ENCODE measurements at places on chromosomes 5 and 9.

GRCh38 chr9:2591967-2592366, 29.6 kb upstream of the VLDLR start:
- DNase-seq, result no peak

DNA sequence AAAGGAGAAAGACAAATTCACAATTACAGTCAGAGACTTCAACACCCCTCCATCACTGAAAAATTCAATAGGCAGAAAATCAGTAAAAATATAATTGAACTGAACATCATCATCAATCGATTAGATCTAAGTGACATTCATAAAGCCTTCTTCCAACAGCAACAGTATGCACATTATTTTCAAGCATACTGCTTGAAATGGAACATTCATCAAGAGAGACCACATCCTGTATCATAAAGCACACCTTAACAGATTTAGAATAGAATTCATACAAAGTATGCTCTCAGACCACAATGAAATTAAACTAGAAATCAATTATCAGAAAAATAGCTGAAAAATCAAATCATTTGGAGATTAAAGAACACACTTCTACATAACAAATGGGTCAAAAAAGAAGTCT, 39.1 kb downstream of the ERMP1 start:
- DNase-seq, result no peak

- no peak for DNase-seq
Measured at GRCh38 chr5:107764976-107765804, 94.5 kb upstream of the EFNA5 start.

DNA sequence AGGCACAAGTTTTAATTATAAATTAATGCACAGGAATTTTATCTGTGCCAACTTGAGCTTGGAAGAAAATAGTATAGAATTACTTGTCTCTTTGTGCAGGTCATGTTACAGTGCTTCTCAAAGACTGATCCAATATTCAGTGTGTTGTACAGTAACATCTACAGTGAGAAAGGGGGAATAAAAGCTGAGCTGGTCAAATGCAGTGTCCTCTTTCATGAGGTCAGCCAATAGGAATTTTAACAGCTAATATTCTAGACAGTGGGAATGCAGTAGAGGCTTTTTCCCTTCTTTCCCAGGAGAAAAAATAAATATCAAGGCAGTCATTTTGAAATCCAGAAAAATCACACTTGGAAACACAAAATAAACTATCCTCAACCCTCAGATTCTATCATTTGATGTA, 95.7 kb upstream of the ITGA1 start:
- DNase-seq, result no peak

DNA sequence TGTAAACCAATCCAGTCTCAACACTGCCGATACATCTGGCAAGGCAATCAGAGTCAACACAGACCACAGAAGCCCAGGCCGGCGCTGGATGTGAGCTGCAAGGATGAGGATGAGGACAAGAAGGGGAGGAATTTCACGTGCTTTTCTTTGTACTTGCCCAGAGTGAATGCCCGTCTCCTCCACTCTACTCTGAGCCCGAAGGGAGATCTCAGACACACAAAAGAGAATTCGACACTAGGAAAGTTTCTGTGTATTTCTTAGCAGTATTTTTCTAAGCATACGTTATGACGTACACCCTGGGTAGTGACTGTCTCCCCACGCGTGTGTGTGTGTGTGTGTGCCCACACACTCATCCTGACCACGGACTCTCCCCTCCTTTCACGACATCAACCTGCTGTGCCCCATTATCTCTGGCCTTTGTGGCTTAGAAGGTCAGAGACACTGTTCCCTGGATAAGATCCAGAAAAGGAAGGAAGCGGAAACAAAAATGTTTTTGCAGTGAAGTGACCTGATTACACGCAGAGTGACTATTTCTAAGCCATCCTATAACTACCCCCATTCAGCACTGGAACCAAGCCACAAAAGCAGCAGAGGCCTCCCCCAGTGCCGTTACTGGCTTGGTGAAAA, 227.3 kb upstream of the DAPK1 start:
- DNase-seq, result no peak

- DNase-seq, result no peak
Measured at GRCh38 chr5:150036513-150036912, 36.0 kb downstream of the HMGXB3 start.

DNA sequence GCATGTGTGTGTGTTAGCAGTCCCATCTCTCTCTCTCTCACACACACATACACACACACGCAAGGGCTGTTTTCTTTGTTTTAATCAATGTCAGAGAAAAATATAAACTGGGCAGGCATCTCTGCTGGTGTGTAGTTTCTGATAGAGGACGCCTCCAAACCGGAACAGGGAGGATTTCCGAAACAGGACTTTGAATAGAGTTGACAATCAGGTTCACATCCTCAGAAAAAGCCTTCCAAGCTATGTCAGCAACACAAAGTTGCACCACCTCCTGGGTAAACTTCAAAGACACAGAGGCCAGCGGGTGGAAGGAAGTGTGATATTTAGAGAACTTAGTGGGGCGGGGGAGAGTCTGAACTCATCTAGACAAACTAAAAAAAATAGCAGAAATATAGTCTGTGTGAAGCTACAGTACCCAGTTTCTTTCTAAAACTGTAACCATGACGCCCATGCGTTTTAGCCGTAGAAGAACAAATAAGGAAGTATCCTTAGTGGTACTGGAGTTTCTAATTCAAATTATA, 1.2 kb downstream of the ST8SIA4 start:
- DNase-seq, result peak; percentile 31

GRCh38 chr5:147410496-147411358, 99.1 kb downstream of the DPYSL3 start:
- DNase-seq, result no peak

GRCh38 chr5:57841676-57842363, 359.2 kb upstream of the ACTBL2 start:
- no peak for DNase-seq

DNA sequence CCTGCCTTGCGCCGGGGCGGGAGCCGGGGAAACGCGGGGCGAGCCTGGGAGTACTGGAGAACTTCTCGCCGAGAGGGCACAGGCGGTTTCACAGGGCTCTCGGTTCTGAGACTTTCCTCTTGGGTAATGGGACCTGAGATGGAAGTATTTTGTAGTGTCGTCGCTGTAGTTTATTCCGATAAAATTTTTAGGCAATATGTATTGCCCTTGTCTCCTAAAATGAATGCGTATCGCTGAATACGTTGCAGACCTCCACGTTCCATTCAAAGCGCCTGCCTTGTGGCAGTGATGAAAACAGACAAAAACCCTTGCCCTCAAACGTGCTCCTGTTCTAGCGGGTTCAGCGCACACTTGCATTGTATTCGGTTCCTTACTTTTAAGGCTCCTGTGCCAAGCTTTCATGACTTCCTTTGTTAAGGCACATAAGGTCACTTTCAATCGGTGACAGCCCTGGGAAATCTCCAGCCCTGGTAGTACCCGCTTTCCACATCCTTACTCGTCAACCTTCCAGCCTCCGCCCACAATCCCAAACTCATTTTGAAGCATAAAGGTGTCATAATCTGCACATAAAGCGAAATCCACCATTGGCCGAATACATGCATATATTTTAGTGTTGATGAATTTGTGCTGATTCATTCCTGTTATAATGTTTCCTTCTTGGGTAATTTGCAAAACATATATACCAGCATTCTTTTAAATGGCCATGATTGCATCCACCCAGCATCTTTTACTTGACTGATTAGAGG, 694 bp downstream of the RMI1 start:
- DNase-seq, result no peak

- no peak for DNase-seq
Measured at GRCh38 chr5:115594128-115595047, 7.9 kb downstream of the TICAM2 start.

- DNase-seq, result no peak
Measured at GRCh38 chr9:94802793-94803192, 76.3 kb downstream of the AOPEP start.

GRCh38 chr5:160496334-160496733, 74.7 kb downstream of the PTTG1 start:
- DNase-seq, result no peak

DNA sequence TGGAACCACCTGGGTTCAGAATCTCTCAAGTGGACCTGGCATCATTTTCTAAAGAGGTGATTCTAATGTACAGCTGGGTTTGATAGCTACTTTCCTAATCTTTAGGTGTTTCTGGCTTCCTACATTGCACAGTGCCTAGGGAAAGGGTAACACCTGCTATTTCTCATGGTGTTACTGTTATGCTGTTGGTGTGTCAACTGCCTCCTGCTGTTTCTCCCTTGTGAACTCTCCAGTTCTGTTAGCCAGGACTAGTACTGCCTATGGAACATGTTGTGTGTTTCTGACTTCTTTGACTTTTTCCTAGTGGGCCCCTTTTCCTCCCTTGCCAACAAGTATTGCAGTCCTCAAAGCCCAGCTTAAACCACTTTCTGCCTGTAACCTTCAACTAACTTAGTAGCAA, 5.5 kb downstream of the ARHGEF28 start:
- DNase-seq, result no peak

- no peak for DNase-seq
Measured at GRCh38 chr9:122219856-122220672, 8.7 kb downstream of the LHX6 start.

DNA sequence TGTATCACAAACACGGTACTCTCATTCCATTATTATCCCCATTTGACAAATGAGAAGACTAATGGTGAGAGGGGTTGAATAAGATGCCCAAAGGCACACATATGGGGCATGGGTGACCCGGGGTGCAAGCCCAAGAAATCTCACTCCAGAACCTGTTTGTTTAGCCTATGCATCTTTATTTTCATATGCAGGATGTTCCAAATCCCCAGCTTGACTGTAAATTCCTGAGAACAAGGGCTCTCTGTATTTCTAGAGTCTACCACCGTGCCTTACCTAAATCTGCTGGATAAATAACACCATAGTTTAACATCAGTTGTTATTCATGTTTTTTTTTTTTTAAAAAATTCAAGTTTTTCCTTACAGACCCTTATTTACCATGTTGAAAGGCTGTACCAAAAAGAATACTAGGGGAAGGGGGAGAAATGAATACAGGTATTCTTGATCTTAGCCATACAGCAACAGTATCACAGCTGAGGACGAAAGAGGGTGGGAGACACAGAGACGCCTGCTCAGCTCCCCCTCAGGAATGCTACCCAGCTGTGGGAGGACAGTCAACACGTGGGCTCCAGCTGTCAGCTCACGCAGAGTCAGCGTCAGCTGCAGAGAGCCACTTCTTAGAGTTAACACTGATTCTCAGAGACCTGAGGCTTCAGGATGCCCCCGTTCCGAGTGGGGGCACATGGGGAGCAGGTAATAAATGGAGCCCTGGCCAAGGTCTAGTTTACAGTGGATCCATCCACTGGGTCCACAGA, 86.6 kb downstream of the MED27 start:
- no peak for DNase-seq

DNA sequence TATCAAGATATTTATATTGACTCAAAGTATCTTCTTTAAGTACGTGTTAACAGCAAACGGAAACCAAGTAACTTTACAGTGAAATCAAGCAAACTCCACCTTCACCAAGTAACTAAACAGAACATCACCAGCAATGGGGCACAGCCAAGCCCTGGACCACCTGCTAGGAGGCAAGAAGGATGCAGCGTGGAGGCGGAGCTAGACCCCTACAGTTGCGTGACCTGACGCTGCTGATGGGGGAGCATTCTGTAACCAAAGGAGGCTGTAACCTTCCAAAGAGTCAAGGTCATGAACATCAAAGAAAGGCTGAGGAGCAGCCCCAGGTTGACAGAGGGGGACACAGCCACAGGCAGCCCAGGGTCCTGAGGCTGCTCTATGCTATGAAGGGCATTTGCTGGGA, 6.1 kb downstream of the VAV2 start:
- DNase-seq, result no peak

DNA sequence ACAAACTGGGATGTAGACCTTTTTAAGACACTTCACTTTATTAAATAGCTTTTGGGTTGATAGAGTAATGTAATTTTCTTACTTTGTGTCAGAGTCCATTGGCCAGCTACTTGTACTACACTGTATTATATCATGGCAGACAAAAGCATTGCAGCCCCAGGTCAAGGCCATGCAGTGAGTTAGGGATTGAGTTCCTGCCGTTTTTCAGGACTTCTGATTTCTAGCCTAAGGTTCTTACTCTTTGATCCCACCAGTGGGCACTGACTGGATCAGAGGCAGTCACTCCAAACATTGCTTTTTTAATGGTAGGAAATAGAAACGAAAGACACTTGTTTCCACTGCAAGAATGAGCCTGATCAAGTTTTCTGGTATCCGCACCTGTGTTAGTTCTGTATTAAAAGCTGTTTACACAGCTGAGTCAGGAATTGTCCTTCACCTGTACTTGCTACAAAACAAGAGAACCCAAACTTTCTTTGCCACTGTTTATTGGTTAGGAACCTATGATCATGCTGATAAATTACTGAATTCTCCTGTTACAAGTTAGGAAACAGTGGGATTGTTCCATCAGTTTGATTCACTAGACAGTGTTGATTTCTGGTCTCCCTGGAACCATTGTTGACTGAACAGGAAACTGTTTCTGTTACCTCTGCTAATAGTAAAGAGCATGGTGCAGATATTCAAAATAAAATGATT, 22.1 kb downstream of the LRRC70 start:
- DNase-seq, result no peak

DNA sequence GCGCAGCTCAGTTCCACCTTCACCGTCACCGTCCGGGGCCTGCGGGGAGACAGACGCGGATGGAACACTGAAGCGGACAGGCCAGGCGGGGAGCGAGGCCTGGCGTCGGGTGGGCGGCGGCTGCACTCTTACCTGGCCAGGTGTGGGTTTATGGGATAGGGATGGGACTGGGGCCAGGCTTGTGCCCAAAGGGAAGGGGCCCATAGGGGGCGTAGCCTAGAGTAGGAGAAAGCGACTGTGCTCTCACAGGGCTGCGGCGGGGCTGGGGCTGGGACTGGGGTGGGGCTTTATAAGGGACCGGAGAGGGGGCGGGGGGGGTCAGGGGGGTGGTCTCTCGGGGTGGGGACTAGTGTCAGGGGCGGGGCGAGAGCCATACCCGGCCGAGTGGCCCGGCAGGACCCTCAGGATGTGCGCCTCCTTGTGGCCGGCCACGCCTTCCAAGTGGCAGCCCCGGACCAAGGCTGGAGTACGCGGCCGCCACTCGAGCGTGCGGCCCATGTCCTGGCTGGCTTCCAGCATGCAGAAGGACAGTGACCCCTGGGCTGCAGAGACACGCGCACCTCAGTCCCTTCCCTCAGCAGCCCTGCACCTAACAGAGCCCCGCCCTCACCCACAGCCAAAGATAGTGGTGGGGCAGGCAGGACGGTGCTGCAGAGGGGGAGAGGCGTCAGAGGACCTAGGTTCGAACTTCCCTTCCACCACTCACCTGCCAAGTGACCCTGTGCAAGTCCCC, 22.8 kb downstream of the FPGS start:
- no peak for DNase-seq

- DNase-seq, result no peak
Measured at GRCh38 chr5:150361301-150361700, 3.8 kb downstream of the TCOF1 start.

GRCh38 chr5:175711472-175712312, 53.8 kb downstream of the HRH2 start:
- DNase-seq, result no peak

- no peak for DNase-seq
Measured at GRCh38 chr5:1325191-1325741, 19.6 kb downstream of the CLPTM1L start.

- no peak for DNase-seq
Measured at GRCh38 chr9:135376511-135377265, 102.9 kb upstream of the PPP1R26 start.

- DNase-seq, result no peak
Measured at GRCh38 chr5:177300236-177300880, 3.2 kb downstream of the RAB24 start.

Data from activated naive CD4-positive, alpha-beta T cell (primary cell).